CD4-positive, alpha-beta T cell treated with Interleukin-2 at 100 ng/mL for 4 hours (primary cell): ENCODE measurements at places on chromosomes 1 and 21.

- DNase-seq = no peak
Observed at GRCh38 chr1:201565771-201566528, 27.0 kb downstream of the NAV1 start.

DNA sequence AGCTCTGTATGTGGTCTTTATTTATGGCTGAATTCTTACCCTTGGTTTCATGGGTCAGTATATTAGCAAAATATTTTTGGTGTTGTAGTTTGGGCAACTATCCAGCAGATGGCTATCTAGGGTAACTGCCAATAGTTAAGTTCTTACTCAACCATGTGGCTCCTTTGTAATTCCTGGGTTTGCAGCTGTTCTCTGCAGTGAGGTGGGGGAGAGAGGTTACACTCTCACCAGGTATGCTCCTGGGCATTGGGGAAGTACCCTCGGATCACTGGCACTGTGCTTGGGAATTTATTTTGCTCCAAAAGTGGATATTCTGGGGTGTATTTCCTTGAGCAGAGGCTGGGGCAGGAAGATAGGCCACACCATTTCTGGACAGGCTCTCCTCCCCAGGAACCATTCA, 436.7 kb upstream of the TMPRSS15 start:
- DNase-seq = no peak

DNA sequence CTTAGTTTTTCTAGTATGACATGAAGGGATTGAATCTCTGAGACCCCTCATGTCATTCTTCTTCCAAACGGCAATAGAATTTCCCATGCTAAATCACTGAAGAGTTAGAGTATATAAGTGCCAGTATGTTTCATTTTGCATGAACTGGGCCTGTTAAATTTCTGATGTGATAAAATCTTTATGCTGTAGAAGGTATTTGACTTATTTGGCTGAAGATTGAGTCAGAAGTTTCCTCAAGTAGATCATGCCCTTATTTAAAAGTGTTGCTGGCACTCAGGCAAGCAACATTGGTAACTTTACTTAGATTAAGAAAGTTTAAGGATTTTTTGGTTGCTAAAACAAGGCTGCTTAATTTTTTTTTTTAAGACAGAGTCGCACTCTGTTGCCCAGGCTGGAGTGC, 13.3 kb downstream of the ATF6 start:
- DNase-seq = no peak

DNA sequence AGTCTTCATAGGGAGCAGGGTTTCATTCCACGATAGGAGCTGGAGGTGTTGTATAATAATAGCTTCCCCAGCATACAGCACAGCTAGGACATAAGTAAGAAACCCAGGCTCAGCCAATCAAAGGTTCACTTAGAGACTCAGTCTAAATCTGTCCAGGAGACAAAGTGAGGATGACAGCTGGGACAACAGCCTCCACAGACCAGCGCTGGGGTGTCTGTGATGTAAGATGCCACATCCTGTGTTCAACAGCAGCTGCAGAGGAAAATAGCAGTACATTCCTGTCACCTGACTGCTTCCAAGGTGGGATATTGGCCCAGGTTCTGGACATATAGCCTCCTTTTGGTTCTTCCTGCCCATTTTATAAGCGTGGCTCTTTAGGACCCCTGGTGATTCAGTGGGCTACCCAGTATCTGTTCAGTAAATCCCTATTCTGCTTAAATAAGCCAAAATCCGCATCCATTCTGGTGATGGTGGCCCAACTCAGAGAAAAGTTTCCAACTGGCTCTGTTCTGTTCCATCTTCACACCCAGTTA, 176.8 kb upstream of the SYT6 start:
- peak; percentile 26 for DNase-seq

GRCh38 chr1:35936838-35937237, 5.9 kb downstream of the AGO3 start:
- DNase-seq = no peak

DNA sequence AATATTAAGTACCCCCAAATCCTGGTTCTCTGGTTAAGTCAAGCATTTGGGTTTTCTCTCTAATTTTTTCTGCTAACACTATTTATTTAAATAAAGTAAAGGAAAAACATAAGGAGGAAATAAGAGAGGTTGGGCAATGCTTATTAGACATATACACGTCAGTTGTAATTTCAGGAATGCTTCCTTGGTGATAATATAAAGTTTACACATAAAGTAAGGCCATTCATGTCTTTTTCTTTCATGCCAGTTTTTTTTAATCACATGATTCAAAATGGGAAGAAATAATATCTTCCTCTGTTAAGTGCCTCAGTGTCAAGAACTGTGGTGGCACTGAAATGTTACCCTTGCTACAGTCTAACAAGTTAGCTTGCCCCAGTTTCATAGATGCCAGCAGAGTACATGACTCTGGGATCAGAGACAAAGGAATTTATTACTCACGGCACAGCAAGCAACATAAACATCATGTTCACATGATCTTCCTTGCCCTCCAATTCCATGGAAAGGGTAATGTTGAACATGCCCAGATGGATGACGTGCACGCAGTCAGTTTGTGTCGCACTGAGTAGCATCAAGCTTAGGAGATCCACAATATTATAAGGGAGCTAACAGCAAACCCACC, 184.9 kb downstream of the PLA2G4A start:
- DNase-seq = no peak
